Stimulated activated CD8-positive, alpha-beta memory T cell treated with anti-CD3 and anti-CD28 coated beads, Interleukin-4, amount 100 ng/mL, for 1 hour (primary cell): ENCODE measurements at places on chromosomes 2 and 18.

GRCh38 chr2:145421841-145422240 lies 901.9 kb upstream of the ZEB2 start:
- no peak for DNase-seq

- no peak for DNase-seq
Observed at GRCh38 chr18:25560369-25560768, 208.4 kb upstream of the ZNF521 start.

DNA sequence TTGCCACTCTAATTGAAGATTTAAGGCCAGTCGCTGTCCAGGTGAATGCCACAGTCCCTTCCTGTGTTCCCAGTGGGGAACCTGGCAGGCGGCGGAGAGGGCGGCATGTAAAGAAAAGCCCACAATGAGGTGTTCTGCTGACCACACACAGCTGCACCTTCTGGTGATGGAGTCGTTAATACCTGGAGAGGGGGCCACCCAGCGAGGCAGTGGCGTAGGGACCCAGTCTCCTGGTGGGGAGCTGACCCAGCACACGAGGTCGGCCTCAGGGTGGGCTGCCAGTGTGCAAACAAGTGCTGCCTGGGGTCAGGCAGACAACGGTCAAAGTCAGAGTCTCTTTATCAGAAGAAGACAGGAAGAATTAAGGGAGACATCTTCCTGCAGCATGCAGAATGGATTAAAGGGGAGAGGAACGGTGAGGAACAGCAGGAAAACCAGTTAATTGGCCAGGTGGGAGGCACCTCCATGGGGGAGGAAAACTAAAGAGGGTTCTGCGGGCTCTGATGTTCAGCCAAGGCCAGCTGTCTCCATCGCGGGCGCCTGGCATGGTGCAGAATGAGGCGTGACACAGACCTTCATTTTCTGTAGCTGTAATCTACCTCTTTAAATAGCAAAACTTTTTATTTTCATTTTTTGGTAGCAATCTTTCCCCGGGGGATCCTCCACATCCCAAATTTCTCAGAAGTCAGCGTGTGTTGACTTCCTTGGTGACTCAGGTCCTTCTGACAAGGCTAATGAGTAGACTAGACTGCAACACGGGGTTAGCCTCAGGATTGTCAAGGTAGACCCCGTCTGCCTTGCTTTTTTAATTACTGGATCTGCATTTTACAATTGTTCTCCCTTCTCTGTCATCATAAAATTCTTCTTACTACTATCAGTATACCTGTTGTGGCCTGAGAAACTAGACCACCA lies 78.3 kb downstream of the SMAD7 start:
- DNase-seq: no peak

GRCh38 chr2:208311321-208311720 lies 45.3 kb downstream of the PIKFYVE start:
- no peak for DNase-seq

- no peak for DNase-seq
Observed at GRCh38 chr2:120365236-120365793, 19.4 kb downstream of the INHBB start.
